ENCODE measurements at places on chromosomes 6 and 20. TPM values are rescaled to one million over a fixed set of nuclear protein-coding genes. Genes with fewer than 3 reads are reported as not detected.

DNA sequence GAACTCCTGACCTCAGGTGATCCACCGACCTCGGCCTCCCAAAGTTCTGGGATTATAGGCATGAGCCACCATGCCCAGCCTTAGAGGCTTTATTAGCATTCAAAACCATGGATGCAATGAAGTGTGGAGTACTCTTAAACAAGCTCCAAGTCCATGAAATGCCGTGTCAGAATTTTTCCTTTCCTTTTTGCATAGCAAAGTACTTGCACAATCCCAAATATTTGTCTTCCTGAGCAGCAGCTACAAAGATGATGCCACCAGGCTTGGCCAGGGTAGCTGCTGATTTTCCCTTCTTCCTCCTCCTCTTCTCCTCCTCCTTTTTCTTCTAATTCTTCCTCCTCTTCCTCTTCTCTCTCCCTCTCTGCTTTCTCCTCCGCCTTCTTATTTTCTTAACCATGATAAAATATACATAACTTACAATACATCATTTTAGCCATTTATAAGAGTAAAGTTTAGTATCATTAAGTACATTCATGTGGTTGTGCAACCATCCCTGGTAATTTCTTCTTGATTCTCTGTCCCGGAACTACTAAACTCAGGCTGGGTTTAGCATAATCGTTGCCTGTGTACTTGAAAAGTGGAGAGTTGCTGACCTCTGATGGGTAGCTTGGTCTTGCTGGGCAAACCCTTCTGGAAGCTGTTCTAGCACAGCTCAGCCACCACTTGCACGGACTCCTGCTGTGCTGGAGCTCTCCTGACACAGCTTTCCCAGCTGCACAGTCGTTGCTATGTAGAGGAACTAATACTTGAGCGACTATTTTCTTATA is 20.3 kb downstream of the MUCL3 start:
- DNase-seq, result no peak

DNA sequence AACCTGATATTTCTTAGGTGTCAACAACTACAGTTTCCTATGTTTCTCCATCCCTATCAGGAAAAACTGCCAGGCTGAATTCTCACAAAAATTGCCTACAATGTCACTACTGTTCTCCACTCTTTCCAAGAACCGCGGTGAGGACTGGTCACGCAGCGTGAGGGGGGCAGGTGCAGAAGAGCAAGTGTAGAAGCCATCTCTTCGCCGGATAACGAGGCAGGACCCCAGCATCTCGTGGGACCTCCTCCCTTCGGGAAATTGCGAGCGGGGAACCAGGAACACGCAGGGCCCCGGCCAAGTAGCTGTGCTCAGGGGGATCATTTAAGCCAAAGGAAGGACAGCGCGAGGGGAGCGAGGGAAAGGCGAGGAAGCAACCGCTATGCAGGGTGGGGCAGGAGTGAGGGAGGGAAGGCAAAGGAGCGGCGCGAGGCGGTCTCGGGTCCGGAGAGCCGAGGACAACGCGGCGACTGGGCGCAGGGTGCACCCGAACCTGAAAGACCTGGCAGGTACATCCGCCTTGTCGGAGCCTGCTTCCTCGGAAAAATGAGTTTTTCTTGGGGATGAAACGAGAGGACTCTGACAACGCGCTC is 559 bp downstream of the APMAP start:
- DNase-seq, result no peak

DNA sequence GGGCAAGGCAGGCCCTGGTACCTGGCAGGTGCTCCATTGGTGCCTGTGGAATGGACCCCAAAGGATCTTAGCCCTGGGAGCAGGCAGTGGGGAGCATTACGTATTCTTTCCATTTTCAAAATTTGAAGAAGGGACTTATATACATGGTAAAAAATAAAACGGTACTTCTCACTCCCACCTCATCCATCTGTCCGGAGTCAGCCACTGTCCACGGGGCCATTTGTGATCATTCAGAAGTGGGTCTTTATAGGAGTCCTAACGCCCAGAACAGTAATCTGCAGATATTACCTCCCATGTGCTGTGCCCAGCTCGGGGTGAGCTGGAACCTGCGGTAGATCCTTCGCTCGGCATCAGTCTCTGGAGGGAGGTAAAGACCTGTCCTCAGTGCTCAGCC is 110.4 kb downstream of the SYCP2 start:
- DNase-seq, result no peak

- DNase-seq, result no peak
Observed at GRCh38 chr6:159163901-159164370, 5.3 kb upstream of the FNDC1 start.

DNA sequence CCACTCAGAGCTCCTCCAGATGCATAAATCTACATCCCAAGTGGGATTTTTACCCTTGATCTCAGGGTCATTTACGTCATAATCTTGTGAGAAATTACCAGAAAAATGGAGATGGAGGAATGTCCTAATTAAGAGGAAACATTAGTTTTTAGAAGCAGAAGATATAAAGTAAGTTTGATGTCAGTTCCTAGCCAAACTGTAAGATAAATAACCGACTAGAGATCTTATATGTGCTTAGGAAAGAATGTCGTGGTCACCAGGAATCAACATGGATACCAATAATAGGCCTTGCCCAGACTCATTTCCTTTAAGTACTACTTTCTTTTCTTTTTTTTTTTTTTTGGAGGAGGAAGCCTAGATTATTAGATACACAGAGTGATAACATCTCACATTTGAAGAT is 186.9 kb downstream of the UTRN start:
- DNase-seq, result no peak

DNA sequence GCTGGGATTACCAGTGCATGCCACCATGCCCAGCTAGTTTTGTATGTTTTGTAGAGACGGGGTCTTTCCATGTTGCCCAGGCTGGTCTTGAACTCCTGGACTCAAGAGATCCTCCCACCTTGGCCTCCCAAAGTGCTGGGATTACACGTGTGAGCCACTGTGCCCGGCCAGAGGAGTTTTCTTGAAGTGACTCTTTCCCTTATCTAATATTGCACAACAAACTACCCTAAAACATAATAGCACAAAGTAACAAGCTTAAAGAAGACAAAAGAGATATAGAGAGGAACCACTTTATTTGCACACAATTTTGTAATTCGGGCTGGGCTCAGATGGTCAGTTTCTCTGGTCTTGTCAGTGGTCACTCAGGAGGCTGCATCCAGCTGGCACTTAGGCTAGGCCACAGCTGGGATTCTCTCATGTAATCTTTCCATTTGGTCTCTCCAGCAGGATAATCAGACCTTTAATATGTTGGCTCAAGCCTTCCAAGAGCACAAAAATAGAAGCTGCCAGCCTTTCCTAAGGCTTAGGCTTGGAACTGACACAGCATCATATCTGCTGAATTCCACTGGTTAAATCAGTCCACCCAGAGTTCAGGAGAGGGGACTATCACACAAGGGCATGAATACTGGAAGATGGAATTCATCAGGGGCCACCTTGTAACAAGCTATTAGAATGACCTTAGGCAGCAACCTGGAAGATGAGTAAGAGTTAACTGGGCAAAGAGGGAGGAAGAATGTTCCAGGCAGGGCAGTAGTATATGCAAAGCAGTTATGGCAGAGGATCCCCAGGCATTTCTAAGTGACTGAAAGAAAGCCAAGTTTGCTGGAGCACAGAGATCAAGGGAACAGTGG is 56.7 kb upstream of the PNRC1 start:
- no peak for DNase-seq

- no peak for DNase-seq
Observed at GRCh38 chr20:45247865-45248264, 6.5 kb downstream of the SLPI start.

- DNase-seq, result no peak
Observed at GRCh38 chr6:162200945-162201690, 526.4 kb downstream of the PRKN start.

DNA sequence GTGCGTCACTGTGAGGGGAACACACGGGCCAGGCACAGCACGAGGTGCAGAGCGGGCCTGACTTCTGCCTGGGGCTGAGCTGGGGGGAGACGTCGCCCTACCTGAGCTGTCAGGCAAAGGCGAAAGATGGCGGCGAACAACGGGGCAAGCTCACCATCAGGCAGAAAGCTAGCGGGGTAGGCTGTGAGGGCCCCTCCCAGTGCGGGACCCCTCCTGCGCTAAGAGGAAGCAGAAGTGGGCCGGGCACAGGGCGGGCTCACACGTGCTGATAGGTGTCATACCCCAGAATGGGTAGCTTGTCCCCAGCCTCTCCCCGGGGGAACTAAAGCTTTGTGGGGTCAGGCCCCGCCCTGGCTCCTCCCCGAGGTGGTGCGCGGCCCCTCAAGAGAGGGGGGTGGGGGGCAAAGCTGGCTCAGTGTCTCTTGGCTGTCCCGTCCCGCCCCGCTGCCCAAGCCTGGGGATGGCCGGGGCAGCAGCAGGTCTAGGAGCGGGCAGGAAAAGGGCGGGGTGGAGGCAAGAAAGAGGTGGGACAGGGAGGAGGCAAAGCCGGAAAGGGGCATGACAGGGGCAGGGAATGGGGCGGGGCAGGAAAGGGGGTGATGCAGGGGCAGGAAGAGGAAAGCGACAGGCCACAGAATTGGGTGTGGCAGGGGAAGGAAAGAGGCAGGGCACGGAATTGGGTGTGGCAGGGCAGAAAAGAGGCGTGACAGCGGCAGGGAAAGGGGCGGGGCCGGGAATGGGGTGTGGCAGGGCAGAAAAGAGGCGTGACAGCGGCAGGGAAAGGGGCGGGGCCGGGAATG is 14.7 kb downstream of the UCKL1 start:
- no peak for DNase-seq

DNA sequence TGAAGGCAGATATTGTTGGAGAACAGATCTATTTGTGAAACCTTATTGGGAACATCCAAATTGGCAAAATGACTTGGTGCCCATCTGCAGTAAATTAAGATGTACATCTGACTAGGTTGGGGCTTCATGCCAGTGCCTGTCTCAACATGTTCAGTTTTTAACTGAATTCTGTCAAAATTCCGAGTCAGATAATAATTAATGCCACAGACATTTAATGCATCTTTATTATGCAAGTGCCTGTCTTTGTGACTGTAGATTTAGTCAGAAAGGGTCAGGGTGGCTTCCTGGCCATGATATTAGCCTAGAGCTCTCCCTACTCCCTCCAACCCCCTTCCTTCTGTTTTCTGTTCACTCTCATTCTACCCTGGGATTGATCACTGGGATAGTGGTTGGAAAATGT is 199.3 kb upstream of the FLRT3 start:
- no peak for DNase-seq

DNA sequence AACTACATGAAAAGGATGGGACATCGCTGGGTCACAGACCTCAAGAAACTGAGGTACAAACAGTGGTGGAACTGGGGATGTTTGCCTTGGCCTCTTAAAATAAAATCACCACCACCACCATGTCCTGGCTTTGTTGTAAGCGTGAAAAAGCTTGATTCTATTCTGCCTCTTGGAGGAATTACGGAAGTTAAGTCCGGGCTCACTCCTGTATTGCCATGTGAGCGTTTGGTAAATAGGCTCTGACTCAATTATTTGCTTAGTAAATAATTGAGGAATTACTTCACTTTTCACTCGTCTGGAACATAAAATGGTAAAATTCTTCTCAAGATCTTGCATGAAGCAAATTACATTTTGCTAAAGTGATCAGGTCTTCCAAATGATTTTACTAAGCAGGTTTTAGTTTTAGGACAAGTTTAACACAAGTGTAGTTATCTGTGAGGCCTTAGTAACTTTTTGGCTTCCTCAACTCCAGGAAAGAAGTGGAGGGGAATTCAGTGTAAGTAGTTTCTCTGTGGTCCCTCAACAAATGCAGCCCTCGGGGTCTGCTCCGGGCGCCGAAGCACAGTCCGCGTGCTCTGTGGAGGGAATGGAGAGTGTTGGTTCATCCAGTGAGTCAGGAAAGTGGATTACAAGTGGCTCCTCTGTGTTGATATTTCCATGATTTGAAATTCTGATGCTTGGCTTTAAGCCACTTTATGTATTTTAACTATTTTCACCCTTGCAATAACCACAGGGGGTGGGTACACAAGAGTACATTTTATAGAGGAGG is 23.8 kb downstream of the IYD start:
- no peak for DNase-seq

GRCh38 chr6:89146718-89147700 is 1.2 kb downstream of the PM20D2 start:
- no peak for DNase-seq

DNA sequence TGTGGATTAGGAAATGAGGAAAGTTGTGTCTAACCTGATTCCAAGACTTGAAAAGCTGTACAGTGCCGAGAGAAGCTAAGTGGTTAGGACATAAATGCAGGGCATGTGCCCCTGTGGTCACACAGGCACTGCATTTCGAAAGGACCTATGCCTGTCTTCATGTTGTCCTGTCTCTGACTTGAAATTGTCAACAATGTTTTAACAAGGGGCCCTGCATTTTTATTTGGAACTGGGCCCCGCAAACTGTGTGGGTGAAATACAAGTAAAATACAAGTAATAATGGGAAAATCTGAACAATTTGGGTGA is 38.8 kb downstream of the MRS2 start:
- no peak for DNase-seq

- no peak for DNase-seq
Observed at GRCh38 chr6:3162565-3163247, 5.4 kb upstream of the TUBB2A start.

DNA sequence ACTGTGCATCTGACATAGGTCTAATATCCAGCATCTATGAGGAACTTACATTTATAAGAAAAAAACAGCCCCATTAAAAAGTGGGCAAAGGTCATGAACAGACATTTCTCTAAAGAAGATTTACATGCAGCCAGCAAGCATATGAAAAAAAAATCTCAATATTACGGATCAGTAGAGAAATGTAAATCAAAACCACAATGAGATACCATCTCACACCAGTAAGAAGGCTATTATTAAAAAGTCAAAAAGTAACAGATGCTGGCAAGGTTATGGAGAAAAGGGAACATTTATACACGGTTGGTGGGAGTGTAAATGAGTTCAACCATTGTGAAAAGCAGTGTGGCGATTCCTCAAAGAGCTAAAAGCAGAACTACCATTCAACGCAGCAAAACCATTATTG is 13.1 kb downstream of the METTL24 start:
- DNase-seq, result no peak

DNA sequence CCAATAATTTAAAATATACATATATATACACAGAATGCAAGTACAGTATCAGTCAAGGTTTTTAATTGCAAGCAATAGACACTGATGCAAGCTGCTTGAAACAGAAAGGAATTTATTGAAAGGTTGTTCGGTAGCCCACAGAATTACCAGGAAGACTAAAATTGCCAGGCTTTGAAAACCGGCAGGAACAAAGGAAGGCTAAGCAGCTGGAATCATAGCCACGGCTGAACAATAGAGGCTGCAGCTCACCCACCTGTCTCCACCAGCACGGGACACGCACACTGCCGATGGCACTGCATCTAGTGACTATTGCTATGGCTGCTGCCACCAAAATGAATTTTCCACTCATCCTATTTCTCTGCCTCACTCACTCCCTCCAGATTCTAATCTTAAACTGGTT is 22.0 kb upstream of the L3MBTL3 start:
- no peak for DNase-seq

- no peak for DNase-seq
Observed at GRCh38 chr6:50864601-50865000, 45.9 kb downstream of the TFAP2B start.

The EBF4 gene
- total RNA-seq, result 4.6 TPM

The ZC2HC1B gene
- total RNA-seq, result not detected

The SNAI1 gene
- 23.8 TPM for total RNA-seq

The NKAIN2 gene
- not detected for total RNA-seq

The NOP56 gene
- 463 TPM for total RNA-seq

The GID8 gene
- total RNA-seq, result 21.7 TPM

The RPP21 gene
- 36.6 TPM for total RNA-seq

The DSP gene
- 39.3 TPM for total RNA-seq

The HRH3 gene
- not detected for total RNA-seq

Measured in omental fat pad (tissue), 4 donors.